Forelimb muscle (tissue), 1 donor: ENCODE measurements at places on chromosomes 16 and 17. TPM values are rescaled to one million over a fixed set of nuclear protein-coding genes. Genes with fewer than 3 reads are reported as not detected.
A peak's percentile ranks its signal among the peaks of the same experiment; 100 is the strongest.

DNA sequence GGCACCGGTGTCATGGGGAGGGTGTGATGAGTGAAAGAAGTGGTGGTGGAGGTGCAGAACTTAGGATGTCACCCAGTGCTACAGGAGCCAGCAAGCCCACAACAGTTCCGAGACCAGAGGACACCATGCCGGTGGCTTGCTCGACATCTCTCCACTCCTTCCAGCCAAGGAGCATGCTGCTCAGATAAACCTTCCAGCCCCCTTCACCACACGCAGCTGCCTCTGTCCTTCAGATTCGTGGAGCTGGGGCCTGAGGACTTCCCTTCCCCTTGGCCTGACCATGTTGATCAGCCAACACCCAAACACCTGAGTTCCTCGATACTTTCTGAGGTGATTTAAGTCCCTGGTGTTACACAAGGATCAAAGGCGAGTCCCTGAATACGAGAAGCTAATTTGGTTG, 188.8 kb upstream of the FOXF1 start:
- DNase-seq, result no peak

DNA sequence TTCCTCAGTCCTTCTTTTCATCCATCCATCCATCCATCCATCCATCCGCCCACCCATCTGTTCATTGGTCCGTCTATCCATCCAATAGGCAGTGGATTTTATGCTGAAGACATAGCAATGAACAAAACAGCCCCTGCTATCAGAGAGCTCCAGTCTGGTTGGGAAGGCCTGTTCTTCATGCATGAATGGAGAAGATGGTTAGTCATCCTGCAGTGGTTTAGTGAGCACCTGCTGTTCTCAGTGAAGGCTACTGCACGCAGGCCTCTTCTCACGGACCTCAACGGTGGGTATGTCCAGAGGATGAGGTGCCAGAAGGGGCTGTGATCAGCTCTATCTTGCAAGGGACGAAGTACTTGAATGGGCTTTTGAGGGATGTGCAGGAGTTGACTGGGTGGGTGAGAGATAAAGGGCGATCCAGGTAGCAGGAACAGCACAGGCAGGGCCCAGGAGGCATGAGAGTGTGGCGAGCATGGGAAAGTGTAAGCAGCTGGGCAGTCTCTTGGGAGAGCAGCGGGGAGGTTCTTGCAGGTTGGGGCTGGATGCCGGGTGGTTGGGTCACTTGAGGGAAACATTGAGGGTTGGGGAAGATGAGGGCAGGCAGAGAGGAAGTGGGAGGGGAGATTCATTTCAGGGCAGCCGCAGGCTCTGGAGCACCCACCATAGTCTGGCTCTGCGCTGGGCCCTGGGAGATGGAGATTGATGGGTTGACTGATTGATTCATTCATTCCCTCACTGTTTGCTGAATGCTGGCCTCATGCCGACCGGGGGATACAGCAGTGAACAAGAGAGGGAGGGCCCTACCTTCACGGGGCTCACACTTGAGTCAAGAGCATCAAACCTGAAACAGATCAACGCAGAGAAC, 115.0 kb upstream of the CIBAR2 start:
- DNase-seq, result no peak

GRCh38 chr16:51337662-51338061, 186.6 kb upstream of the SALL1 start:
- no peak for DNase-seq

DNA sequence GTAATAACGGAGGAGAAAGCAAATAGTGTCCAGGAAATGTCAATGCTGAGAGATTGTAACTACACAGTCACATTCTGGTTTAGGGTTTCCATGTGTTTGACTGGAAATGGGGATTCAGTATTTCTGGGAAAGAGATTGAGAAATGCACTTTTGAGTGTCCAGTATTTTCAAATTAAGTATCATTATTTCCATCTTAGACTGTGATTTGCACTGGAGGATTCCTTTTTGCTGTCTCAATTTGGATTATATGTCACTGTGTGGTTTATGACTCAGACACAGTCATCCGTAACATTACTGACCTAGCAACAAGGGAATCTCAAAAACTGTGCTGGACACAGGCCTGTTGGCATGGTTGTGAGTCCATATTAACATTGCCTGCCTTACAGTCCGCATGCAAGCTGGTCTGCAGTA, 681.4 kb downstream of the CDH11 start:
- DNase-seq, result peak; percentile 54

DNA sequence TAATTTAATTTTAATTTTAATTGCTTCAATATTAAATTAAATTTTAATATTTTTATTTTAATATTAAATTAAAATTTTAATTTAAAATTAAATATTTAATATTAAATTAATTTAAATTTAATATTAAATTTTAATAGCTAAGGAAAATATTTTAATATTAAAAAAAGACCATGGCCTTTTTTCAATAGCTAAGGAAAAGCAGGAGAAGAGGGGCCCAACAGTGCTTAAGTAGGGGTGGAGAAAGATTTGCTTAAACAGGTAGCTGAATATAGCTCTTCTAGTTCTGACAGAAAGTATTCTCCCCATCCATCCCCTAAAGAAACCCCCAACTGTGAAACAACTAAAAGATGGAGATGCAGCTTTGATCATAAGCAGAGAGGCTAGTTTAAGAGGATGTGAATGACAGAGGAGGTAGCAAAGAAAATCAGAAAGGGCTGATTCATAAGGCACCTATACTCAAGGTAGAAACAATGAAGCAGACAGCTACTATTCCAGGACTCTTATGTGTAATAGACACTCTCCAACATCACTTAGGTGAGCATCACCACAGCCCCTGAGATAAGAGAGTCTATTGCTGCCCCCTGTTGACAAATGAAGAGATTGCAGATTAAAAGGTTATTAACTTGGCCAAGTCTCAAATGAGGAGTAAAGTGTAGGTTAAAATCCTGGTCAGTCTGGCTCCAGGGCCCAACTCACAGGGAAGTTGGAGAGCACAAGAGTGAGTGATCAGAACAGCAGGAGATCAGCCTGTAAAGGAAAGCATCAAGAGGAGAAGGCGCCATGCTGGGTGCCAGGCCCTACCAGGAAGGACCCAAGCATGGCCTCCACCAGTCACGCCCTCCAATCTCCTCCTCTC, 7.8 kb upstream of the RNASEK start:
- no peak for DNase-seq

DNA sequence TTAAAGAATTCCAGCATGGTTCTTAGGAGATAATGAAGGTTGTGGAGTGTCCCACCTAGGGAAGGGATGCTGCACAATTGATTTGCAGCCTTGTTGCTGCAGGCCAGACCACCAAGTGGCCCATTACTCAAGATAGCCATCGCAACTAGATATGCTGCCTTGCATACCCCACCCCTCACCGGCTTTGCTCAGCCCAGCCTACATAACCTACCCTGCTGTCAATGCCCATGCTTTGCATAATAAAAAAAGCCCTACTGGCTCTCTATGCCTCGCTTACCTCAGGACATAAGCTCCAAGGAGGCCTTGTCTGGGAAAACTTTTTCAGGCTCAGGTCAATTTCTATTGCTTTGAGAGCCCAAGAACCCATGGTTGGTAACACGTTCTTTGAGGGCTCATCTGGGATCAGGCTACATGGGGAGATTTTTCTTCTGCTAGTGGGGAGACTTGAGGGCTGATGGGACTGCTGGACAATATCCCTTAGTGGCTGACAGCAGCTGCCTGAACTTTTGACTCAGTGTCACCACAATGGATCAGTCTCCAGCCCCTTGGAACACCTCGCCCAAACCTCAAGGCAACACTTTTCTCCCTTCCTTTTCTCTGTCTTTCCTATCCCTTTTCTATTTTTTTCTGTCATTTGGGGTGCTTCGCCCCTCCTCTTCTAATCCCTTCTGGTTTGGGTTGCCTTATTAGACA, 38.3 kb downstream of the SCPEP1 start:
- DNase-seq, result no peak

DNA sequence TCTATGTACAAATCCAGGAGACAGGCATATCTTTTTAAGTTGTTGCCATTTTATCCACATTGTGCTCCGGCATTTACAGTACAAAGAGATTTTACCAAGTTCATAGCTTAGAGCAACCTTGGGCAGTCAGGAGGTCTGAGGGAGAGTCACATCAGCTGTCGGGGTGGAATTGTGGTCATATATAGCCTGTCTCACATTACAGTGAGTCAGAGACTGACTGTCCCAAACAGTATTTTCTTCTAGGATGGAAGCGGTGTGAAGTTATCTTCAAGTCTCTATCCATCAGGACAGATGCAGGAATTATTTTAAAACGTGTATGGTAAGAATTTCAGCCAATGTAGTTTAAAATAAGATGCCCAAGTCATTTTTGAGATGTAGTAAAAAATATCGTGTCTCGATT, 53.0 kb downstream of the GPRC5B start:
- no peak for DNase-seq

DNA sequence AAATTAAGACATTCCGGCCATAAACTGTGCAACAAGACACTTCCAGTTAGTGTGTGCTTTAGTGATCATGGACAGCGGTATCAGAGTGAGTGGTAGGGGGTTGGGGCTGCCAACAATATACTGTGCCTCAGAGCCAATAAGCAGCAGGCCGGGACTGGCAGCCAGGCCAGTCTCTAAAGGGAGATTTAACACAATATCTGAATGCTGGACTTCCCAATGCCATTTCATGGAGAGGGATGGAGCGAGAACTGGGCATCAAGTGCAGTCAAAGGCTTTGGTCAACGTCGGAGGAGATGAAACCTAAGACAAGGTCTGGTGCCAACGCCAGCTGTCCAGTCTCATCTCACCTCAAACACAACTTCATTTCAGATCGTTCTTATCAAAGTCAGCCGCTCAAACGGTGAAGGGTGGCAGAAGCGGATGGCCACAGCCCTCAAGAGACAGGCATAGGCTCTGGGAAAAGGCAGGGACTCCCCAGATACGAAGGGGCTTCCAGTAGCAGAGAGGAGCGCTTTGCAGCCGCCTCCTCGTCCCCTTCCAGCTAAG, 935 bp downstream of the USP32 start:
- no peak for DNase-seq

The ABCC6 gene
- polyA plus RNA-seq, result 1.3 TPM

- no peak for DNase-seq
These were observed 80.5 kb downstream of the SMG6 start for GRCh38 chr17:2222901-2223616.

The RAB11FIP4 gene
- polyA plus RNA-seq, result 0.46 TPM

GRCh38 chr17:4249452-4250029, 14.2 kb downstream of the ANKFY1 start:
- no peak for DNase-seq

GRCh38 chr17:38510421-38511149, 82.3 kb downstream of the ARHGAP23 start:
- no peak for DNase-seq

DNA sequence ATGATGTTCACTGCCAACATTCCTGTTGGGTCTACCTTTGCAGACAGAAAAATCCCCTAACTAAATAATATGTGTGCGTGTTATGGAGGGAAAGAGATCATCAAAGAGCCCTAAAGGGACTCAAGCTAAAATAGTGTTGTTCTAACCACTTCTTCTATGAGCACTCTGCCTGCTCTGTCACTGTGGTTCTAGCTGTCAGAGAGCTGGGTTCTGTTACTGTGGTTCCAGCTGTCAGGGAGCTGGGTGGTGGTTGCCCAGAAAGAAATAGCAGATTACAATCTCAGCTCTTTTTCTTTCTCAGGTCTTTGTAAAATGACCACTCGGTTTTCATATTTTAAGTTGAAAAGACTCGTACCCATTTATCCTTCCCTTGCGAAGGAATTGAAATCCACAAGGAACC, 176.3 kb downstream of the HS3ST3A1 start:
- DNase-seq, result no peak

DNA sequence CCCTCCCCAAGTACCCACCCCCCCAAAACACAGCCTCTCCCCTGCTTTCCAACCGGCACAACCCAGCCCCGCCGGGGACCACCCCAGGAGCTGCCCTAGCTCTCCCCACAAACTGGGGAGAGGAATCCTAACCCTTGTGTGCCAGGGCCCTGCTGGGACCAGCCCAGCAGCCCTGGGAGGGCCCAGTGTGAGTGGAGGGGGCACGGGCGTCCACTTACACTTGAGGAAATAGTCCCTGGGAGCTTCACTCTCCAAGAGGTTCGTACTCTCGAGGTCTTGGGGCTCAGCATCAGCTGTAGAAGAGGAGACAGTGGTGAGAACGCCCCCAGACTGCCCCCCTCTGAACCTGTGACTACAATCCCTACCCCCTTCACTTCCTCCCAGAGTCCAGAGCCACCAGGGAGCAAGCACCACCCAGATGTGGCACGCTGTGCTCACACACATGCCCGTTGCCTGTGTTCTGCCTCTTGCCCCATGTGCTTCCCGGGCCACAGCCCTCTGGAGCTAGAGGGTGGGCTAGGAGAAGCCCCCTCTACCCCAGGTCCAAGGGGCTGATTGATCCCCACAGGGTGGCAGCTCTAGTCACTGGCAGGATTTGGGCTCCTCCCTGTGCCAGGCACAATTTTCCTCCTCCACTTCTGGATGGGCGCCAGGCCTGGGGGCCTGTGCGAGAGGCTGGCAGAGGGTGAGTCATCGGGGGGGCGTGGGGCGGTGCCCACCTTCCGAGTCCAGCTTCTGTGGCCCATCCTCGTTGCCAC, 3.0 kb downstream of the TRIM47 start:
- no peak for DNase-seq

DNA sequence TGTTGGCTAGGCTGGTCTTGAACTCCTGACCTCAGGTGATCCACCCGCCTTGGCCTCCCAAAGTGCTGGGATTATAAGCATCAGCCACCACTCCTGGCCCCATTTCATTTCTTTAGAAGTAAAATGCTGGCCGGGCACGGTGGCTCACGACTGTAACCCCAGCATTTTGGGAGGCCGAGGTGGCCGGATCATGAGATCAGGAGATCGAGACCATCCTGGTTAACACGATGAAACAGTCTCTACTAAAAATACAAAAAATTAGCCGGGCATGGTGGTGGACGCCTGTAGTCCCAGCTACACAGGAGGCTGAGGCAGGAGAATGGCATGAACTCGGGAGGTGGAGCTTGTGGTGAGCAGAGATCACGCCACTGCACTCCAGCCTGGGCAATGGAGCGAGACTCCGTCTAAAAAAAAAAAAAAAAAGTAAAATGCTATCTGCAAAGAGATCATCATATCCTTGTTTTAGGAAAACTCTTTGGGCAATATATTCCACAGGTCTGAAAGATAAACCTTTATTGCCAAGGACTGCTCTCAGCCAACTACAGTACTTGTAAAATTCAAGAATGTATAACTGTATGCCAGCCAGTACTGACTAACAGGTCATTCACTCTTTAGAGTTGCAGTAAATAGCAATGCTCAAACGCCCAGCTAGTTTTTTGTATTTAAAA, 3.8 kb downstream of the GJC1 start:
- DNase-seq, result no peak

DNA sequence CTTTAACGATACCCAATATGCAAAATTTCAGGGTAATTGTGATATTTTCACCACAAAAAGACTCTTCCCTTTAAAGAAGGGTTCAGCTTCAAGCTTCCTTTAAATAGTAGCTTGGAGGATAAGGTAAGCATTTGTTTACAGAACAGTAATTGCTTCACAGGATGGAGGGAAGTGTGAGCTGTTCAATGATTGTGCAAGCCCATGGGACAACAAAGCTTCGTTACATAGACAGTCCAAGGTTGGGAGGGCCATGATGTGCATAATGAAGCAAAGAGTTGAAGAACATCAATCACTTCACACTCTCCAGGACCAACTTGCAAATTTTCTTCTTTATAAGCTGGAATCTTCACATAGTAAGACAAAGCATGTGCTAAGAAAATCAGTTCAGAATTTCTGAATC, 145.0 kb upstream of the ASIC2 start:
- DNase-seq, result no peak

The CDRT15L2 gene
- not detected for polyA plus RNA-seq

- no peak for DNase-seq
These were observed 33.9 kb downstream of the STXBP4 start for GRCh38 chr17:55002458-55002857.

The SLC5A10 gene
- polyA plus RNA-seq, result 0.16 TPM

The HBQ1 gene
- polyA plus RNA-seq, result 1.4 TPM

The PRRT2 gene
- 14.4 TPM for polyA plus RNA-seq

- DNase-seq, result no peak
These were observed 39.4 kb downstream of the WSCD1 start for GRCh38 chr17:6109536-6109935.
